Right cardiac atrium (tissue), 5 donors: ENCODE measurements at places on chromosomes 7 and 10. TPM values are rescaled to one million over a fixed set of nuclear protein-coding genes. Genes with fewer than 3 reads are reported as not detected.
A peak's percentile ranks its signal among the peaks of the same experiment; 100 is the strongest.

- no peak for DNase-seq
Measured at GRCh38 chr10:81040940-81041339, 503.2 kb downstream of the SH2D4B start.

GRCh38 chr7:29287366-29287765 is 92.8 kb downstream of the CHN2 start:
- no peak for DNase-seq

GRCh38 chr10:66925373-66925772 is 463 bp upstream of the LRRTM3 start:
- no peak for DNase-seq

Gene VWDE
- total RNA-seq, result 10.6 TPM

DNA sequence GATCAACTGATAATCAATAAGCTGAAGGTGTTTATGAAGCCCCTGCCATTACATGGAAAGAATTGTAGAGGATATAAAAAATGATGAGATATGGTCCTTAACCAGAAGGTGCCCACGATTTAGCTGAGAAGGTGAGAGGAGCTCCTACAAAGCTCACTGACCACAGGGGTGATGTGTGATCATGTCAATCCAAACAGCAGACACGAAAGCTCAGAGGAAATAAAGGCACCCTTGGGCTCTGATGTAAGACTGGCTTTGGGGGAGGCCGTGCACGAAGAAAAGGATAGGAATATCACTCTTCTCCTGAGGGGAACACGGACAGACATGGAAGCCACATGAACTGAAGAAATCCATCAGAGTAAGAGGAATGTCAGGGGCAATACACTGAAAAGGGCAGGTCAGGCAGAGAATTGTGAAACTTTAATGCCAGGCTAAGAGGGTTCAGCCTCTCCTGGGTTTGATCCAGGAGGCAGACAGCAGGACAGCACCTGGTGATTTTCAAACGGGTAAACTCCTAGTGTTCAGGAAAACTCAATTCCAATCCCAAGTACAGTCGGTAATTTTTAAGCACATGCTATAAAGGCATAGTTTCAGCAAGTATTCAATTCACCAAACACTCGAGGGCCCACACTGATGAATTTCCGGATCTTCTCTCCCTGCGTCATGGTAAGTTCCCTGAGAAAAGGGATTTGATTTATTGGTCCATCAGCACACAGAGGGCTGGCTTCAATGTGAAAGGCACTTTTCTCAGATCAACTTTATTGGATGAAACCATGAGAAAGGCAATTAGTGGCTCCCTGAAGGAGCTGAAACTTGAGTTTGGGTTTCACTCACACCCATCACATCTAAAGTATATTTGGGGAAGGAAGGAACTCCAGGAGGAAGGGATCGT is 163.8 kb downstream of the PRPF18 start:
- DNase-seq, result no peak

GRCh38 chr7:29808075-29808801 is 1.9 kb downstream of the WIPF3 start:
- no peak for DNase-seq

GRCh38 chr7:1033546-1034145 is 10.7 kb upstream of the GPR146 start:
- no peak for DNase-seq

DNA sequence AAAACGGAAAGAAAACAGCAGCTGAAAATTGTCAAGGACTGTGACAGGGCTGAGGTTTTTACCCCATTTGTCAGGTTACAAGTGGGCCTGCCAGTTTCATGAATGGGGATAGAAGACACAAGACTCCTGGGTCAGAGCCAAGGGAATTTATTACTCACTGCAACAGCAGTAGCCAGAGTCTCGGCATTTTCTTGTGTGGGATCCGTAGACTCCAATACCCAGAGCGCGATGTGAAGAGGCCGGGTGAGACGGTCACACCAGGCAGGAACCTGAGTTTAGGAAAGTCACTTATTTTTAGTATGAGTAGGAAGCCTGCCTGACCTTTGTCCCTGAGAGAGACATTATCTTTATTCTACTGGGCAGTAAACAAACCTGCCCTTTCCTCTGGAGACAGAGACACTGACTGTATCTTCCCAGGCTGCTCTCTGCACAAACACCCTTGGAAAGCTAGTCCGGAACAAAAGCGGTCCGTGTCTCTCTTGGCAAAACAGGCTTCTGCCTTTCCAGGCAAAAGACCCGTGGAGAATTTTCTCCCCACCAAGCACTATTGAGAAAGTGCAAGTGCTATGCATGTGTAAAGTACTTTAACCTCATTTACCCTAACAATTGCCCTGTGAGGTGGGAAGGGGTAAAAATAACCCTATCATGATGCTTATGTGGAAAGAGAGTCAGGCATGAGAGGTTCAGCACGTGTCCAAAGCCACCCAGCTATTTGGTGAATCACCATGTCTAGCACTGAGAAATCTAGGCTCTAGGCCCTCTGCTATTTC is 58.4 kb downstream of the JCAD start:
- peak; percentile 65 for DNase-seq
